ENCODE measurements at places on chromosomes 12 and 14.

DNA sequence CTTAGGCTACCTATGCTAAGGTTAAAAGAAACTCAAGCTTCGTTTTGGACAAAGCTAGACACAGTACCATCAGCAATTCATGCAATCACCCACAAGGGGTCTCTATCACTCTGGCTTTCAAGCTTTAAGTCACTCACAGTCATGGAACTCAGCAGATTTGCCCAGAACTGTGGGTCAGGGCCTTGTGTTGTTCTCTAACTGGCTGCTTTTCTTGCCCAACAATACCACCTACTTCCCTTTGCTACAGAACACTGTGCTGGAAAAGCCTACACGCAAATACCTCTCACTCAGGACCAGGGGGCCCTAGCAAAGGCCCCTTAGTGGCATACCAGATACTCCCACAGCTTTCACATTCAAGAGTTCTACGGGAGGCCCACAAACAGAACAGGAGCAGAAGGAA lies 9.1 kb downstream of the NEMP1 start:
- no peak for DNase-seq

DNA sequence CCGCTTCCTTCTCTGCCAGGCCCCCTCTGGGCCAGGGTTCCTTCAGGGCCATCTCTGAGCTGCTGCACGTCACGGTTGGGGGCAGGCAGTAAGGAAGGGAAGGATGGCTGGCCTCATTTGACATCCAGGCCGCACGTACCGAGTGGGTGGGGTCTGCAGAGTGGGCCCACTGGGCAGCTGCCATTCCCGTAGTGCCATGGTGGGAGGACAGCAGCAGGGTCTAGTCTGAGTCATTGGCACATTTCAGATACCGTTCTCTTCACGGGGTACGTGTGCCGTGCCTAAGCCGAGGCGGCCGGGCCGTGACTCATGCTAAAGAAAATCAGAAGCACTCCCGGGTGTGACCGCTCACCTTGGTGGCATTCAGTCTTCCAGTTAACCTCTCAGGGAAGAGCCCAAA lies 43.9 kb downstream of the IL31 start:
- DNase-seq, result no peak

GRCh38 chr14:61330511-61330910 lies 9.1 kb downstream of the PRKCH start:
- no peak for DNase-seq

GRCh38 chr14:64444984-64445845 lies 20.1 kb upstream of the AKAP5 start:
- no peak for DNase-seq

DNA sequence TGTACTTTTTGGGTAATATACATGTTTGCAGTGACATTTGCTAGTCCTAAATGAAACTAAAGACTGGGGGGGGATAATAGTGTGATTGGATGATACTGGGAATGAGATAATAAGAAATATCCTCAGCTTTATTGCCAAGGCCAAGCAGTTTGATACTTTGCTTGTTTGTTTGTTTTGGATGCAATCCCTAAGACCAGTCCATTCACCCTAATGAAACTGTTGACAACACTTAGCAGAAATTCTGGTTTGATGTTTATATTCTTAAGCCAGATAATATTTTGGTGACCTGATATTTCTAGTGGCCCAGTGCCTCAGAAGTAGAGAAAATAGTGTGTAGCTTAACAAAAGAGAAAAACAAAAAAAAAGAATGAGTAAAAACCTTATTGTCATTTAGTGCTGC lies 1.8 kb downstream of the PHC1 start:
- no peak for DNase-seq

GRCh38 chr12:51533799-51534198 lies 57.2 kb upstream of the SCN8A start:
- no peak for DNase-seq

- DNase-seq, result no peak
Observed at GRCh38 chr12:100842156-100842555, 47.6 kb downstream of the ANO4 start.

DNA sequence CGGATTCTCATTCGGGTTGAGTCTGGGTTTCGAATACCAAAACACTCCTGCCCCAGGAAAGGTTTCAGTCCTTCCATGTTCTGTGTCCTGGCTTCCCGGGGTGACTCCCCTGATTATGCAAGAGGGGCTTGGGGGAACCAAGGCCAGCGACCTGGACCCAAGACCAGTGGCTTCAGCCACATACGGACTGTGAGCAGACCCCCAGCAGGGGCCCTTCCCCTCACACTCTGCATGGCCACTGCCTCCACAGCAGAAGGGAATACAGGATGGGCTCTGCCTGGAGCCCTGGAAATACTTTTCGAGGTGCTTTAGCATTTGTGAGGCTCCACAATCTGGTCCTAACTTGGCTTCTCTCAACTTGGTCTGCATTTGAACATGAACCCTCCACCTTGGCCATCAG lies 19.1 kb downstream of the HDAC7 start:
- no peak for DNase-seq
